ENCODE measurements at places on chromosomes 4 and X.

GRCh38 chrX:20212486-20213089 lies 54.1 kb downstream of the RPS6KA3 start:
- no peak for DNase-seq
- H3K36me3 ChIP-seq, result peaks cover 32% of the 10 kb centered on the region
- H3K4me1 ChIP-seq, result peaks cover 10% of the 10 kb centered on the region
- no peak overlapping the region for H3K27ac ChIP-seq
- H3K27me3 ChIP-seq, result no peaks in the 10 kb centered on the region

DNA sequence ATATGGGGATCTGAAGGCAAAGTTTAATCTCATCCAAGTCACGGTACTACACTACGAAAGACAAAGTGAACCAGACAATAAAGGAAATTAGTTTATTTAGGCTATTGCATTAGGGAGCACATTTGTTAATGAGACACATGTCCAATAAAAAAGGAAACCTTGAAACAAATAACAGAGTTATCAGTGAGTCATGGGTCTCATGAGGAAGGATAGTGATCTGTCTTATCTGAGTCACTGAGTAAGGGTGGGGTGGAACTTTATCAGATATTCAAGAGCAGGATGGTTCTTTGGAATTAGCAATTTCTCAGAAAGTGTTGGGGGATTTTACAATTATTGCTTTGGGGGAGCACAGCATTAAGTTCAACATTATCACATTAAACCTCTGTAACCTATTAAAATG lies 188.9 kb upstream of the IL1RAPL1 start:
- no peaks in the 10 kb centered on the region for H3K4me1 ChIP-seq
- no peak for DNase-seq
- no peak overlapping the region for H3K4me3 ChIP-seq
- H3K36me3 ChIP-seq, result no peaks in the 10 kb centered on the region
- no peak overlapping the region for H3K27ac ChIP-seq

- no peak overlapping the region for H3K4me3 ChIP-seq
- no peaks in the 10 kb centered on the region for H3K4me1 ChIP-seq
- no peak overlapping the region for H3K27ac ChIP-seq
- H3K27me3 ChIP-seq, result no peaks in the 10 kb centered on the region
- no peak for DNase-seq
- peaks cover 5% of the 10 kb centered on the region for H3K36me3 ChIP-seq
Measured at GRCh38 chr4:8501781-8502180, 61.2 kb downstream of the TRMT44 start.

- peaks cover 2% of the 10 kb centered on the region for H3K27me3 ChIP-seq
- DNase-seq, result no peak
- H3K27ac ChIP-seq, result no peak overlapping the region
Measured at GRCh38 chr4:118927974-118928373, 39.3 kb downstream of the SYNPO2 start.

DNA sequence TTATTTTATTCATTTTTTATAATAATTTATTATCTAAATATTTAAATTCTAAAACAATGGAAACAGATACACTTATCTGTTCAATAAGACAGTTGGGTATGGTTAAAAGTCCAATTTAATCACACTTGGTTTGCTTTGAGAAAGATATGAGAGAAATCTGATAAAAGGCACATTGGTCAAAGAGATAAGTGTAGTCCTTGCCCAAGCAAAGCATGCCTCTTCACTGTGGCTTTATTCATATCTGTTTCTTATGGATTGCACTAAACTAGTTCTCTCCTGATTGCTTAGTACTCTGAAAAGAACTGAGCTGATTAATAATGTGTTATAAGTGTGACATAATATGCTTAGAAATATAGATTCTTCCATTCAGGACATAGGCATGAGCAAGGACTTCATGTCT lies 39.8 kb downstream of the CXCL1 start:
- no peak for DNase-seq
- H3K36me3 ChIP-seq, result no peaks in the 10 kb centered on the region
- H3K4me3 ChIP-seq, result no peak overlapping the region
- H3K27ac ChIP-seq, result no peak overlapping the region

DNA sequence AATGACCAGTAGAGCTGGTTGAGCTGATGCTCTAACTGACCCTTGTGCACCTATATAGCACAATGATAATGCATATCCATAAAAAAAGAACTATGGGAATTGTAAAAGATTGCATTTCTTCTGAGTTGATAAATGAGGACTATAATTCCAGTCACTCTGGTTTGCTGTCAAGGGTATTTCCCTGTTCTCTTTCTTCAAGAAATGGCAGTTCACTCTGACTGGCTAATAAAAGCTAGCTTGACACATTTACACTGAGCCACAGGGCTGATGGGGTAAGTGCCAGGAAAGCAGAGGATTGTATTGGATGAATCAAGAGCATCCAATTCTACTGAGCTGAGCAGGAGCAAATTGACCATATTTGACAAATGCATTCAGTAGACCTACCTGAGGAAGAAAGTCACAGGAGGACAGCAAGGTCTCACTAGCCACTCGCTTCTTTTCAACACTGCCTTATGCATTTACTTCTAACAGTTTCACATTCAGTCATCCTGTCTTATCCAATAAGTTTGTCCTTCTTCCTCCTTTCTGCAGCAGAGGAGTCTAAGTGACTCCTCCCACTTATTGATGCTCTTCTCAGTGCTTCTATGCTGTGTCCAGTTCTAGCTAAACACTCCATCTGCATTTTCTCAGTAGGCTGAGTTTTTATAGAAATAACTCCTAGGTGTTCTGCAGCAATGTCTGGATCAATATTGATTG lies 43.0 kb downstream of the RBMX2 start:
- H3K27ac ChIP-seq, result no peak overlapping the region
- no peaks in the 10 kb centered on the region for H3K27me3 ChIP-seq
- no peaks in the 10 kb centered on the region for H3K36me3 ChIP-seq
- H3K4me1 ChIP-seq, result no peaks in the 10 kb centered on the region
- no peak for DNase-seq
- no peak overlapping the region for H3K4me3 ChIP-seq

GRCh38 chr4:54077812-54078211 lies 13.4 kb upstream of the CHIC2 start:
- H3K4me3 ChIP-seq, result no peak overlapping the region
- H3K27ac ChIP-seq, result no peak overlapping the region

DNA sequence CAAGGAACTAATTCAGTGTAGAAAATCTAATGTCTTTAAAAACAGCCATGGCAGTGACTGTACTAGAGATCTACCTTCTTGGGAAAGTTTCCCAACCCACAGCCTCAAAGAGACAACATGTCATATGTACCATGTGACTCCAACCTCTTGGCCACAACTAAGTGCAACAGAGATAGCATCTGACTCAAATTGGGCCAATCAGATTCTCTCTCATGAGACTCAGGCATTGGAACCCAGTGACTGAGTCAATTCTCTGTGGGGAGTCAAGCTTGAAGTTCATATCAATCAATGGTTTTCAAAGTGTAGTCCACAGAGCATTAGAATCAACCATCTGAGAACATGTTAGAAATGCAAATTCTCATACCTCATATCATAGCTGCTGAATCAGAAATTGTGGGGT lies 123.3 kb downstream of the MBNL3 start:
- no peak overlapping the region for H3K4me3 ChIP-seq
- H3K27ac ChIP-seq, result no peak overlapping the region
- no peaks in the 10 kb centered on the region for H3K27me3 ChIP-seq
- no peak for DNase-seq
- no peaks in the 10 kb centered on the region for H3K36me3 ChIP-seq
- H3K4me1 ChIP-seq, result no peaks in the 10 kb centered on the region

- H3K36me3 ChIP-seq, result no peaks in the 10 kb centered on the region
- H3K27me3 ChIP-seq, result no peaks in the 10 kb centered on the region
- peaks cover 4% of the 10 kb centered on the region for H3K4me1 ChIP-seq
- H3K27ac ChIP-seq, result no peak overlapping the region
- DNase-seq, result no peak
- no peak overlapping the region for H3K4me3 ChIP-seq
Measured at GRCh38 chr4:1582227-1582626, 101.9 kb downstream of the FAM53A start.

DNA sequence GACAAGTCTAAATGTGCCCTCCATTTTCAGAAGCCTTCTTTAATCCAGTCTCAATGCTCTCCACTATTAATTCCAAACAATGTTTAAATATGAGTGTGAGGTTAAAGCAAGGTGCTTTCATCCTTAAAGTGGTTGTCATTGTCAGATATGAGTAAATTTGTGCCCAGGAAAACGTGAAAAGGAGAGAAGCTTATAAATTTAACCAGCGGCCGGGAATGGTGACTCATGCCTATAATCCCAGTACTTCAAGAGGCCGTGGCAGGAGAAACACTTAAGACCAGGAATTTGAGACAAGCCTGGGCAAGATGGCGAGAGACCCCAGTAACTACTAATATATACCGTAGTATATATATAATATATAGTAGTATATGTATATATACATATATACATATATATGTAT lies 270.0 kb downstream of the ARHGAP24 start:
- peaks cover 82% of the 10 kb centered on the region for H3K4me1 ChIP-seq
- H3K4me3 ChIP-seq, result no peak overlapping the region
- no peaks in the 10 kb centered on the region for H3K27me3 ChIP-seq

- DNase-seq, result no peak
- no peaks in the 10 kb centered on the region for H3K4me1 ChIP-seq
- H3K4me3 ChIP-seq, result no peak overlapping the region
Measured at GRCh38 chr4:7381221-7381889, 53.4 kb downstream of the PSAPL1 start.

- H3K36me3 ChIP-seq, result no peaks in the 10 kb centered on the region
- H3K27ac ChIP-seq, result no peak overlapping the region
- H3K4me3 ChIP-seq, result no peak overlapping the region
- no peaks in the 10 kb centered on the region for H3K4me1 ChIP-seq
Measured at GRCh38 chr4:142475663-142476062, 370.4 kb downstream of the INPP4B start.

DNA sequence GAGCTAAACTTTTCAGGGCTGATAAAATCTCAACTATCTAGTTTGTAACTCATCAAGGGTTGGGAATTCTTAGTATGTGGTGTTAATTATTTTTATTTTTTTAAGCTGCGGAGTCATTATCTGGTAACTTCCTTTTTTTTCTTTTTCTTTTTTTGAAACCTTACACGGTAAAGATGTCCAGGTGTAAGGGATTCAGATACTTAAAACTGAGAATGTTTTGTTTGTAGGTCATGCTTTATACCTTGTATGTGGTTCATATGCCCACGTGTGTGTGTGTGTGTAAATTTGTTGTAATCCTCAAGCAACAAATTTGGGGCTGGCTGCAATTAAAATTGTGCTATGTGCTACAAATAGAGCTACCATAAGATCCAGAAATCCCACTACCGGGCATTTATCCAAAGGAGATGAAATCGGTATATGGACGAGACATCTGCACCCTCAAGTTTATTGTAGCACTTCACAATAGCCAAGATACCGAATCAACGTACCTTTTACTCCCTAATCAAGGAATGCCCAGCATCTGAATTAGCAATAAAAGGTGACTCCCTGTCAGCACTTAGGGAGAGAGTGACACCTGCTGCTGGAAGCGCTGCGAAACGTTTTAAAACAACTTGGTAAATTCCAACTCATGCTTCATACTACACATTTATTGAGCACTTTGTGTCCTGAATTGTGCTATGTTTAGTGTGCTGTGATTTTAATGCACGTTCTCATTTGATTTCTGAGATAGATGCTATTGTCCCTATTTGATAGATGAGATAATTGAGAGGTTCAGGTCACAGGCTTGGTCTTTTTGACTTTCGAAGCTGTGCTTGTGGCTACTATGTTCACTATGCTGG lies 16.1 kb downstream of the MSMO1 start:
- H3K4me1 ChIP-seq, result no peaks in the 10 kb centered on the region
- H3K36me3 ChIP-seq, result peaks cover 39% of the 10 kb centered on the region
- no peak overlapping the region for H3K4me3 ChIP-seq
- no peaks in the 10 kb centered on the region for H3K27me3 ChIP-seq

DNA sequence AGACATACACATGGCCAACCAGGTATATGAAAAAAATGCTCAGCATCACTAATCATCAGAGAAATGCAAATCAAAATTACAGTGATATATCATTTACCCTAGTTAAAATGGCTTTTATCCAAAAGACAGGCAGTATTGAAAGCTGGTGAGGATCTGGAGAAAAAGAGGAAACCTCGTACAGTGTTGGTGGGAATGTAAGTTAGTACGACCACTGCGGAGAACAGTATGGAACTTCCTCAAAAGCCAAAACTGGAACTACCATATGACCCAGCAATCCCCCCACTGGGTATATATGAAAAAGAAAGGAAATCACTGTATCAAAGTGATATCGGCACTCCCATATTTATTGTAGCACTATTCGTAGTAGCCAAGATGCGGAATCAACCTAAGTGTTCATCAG lies 23.4 kb downstream of the ABHD18 start:
- H3K27ac ChIP-seq, result no peak overlapping the region
- no peak overlapping the region for H3K4me3 ChIP-seq
- H3K27me3 ChIP-seq, result no peaks in the 10 kb centered on the region
- H3K36me3 ChIP-seq, result peaks cover 51% of the 10 kb centered on the region

DNA sequence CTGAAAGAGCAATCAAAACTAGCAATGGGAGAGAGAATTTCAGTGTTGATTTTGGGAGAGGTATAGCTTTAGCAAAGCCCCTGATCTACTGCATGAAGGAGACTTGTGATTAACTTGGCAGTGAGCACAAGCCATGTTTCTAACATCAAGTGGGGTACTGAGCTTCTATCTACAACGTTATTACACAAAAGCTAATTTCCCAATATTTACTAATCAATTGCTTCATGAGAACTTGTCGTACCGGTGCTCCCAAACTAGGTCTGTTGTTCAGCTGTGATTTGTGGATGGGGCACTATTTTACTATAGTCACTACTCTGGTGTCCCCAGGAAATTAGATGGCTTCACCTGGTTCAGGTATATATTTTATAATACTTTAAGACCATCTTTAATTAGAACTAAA lies 16.2 kb downstream of the ANK2 start:
- no peak overlapping the region for H3K27ac ChIP-seq
- no peak overlapping the region for H3K4me3 ChIP-seq
- H3K36me3 ChIP-seq, result no peaks in the 10 kb centered on the region
- H3K27me3 ChIP-seq, result no peaks in the 10 kb centered on the region
- DNase-seq, result no peak
- H3K4me1 ChIP-seq, result no peaks in the 10 kb centered on the region

DNA sequence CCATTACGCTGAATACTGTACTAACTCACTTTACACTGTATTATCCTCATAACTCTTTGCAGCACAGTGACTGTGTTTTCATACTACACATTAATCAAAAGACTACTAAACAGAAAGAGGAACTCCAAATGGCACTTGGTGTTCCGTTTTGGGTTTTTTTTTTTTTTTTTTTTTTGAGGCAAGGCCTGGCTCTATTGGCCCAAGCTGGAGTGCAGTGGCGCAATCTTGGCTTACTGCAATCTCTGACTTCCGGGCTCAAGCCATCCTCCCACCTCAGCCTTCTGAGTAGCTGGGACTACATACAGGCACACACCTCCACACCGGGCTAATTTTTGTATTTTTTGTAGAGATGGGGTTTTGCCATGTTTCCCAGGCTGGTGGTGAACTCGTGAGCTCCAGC lies 10.7 kb downstream of the KLHL8 start:
- H3K27me3 ChIP-seq, result no peaks in the 10 kb centered on the region
- DNase-seq, result peak; percentile 22
- peak overlapping the region; percentile 80 for H3K27ac ChIP-seq
- H3K4me3 ChIP-seq, result peak overlapping the region; percentile 71

- no peaks in the 10 kb centered on the region for H3K4me1 ChIP-seq
- no peak for DNase-seq
- no peak overlapping the region for H3K27ac ChIP-seq
- no peaks in the 10 kb centered on the region for H3K27me3 ChIP-seq
Measured at GRCh38 chr4:76156635-76157034, 8.4 kb upstream of the NUP54 start.

Measured in activated B cell treated with CpG ODN at 0.5 μM for 24 hours (primary cell).